ENCODE measurements at places on chromosomes 12 and 14. TPM values are rescaled to one million over a fixed set of nuclear protein-coding genes. Genes with fewer than 3 reads are reported as not detected.

- DNase-seq = no peak
These were observed 60.1 kb upstream of the PPM1H start for GRCh38 chr12:62995097-62995496.

DNA sequence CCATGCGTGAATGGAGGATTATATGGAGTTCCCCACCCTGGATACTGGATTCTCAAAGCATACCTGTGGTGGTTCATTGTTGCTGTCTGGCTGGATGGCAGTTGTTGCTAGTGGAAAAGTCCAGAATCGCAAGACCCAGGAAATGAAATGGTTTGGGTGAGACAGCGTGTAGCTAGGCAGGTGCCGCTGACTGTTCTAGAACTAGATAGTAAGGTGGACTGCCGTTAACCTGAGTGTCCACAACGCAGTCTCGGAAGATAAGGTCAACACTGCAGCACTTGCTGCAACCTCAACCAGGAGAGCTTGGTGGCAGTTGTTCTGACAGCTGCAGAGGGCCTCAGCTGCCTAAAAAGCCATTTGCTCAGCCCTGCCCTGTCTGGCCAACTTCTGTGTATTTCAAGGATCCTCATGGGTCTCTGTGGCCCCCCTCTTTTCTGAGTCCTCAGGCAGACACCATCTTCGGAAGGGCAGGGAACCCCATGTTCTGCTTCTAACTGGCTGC lies 15.5 kb upstream of the IRF2BPL start:
- no peak for DNase-seq

DNA sequence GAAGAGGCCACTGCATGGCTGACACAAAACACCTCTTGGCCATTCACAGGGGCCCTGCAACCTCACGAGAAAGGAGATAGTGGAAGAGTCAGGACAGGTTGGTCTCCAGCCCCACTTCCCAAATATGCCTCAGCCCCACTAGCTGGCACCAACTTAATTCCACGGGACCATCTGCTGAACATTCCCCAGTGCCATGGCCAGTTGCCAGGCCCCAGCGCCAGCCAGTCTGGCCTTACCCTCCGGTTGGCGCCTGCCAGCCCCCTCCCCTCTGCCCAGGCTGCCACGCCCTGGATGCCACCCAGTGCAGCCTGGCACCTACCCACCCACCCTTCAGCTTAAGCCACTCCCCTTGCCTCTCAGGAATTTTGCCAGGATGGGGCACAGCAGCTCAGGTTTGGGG lies 21.2 kb upstream of the HSPB8 start:
- no peak for DNase-seq

NXPH4 gene
- total RNA-seq = not detected

DNA sequence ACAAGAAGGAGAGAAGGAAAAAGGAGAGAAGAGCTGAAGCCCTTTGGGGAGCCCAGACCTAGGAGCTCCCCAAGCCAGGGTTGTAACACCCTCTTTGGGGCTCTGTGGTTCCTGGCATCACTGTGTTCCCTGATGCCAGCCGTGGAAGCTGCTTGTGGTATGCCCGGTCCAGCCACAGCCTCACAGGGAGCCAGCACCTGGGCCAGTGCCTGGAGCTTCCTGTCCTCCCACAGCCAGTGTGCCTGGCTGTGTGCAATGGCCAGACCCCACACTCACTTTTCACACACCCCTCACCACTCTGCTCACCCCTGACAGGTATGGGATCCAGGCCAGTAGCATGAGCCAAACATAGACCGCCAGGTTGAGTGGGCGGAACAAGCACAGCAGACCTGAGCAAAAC lies 834.7 kb downstream of the FLRT2 start:
- DNase-seq = no peak

- DNase-seq = no peak
These were observed 123.8 kb upstream of the PTPRQ start for GRCh38 chr12:80320121-80320678.

GRCh38 chr12:80598004-80598606 lies 109.3 kb upstream of the MYF6 start:
- DNase-seq = peak; percentile 31

DNA sequence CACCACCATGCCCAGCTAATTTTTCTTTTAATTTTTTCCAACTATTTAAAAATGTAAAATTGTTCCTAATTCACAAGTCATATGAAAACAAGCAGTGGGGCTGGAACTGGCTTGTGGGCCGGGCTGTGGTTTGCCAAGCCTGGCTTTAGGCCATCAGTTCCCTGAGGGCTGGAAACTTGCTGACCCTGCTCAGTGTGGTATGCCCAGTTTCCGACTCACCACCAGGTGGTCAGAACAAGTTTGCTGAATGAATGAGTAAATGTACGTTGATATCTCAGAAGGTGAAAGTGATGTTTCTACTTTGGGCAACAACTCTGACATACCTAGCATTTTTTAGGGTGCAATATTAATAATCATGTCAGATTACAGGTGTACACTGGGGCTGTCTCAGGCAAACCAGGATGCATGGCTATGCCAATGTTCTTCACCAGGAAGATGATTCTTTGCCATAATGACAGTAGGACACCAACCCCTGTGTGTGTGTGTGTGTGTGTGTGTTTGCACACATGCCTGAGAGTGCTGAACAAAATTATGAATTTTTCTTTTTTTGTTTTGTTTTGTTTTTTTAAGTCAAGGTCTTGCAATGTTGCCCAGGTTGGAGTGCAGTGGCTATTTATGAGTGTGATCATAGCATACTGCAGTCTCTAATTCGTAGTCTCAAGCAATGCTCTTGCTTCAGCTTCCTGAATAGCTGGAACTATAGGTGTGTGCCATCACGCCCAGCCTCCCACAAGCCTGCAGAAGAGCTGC lies 106.1 kb downstream of the PTPN11 start:
- DNase-seq = no peak

TPPP2 gene
- not detected for total RNA-seq

DNA sequence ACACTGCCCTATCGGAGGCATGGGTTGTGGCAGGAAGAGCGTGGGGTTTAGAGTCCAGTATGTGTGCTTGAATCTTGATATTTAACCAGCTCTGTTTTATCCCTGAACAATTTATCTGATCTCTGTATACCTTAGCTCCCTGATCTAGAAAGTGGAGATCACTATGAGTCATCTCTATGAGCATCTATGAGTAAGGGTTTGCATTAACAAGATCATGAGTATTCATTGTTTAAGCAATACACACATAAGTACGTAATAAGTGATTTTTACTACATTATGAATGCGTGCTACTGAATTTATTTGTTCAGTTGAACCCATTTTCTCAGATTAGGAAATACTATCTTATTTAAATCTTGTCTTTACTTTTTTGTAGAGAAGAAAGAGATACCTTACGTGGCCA lies 49.4 kb downstream of the GPATCH2L start:
- no peak for DNase-seq

- DNase-seq = no peak
These were observed 56.9 kb upstream of the FAM222A start for GRCh38 chr12:109656743-109657142.

Data from hematopoietic multipotent progenitor cell (in vitro differentiated cells).